BJ (cell line): ENCODE measurements at places on chromosomes 13 and 19.

GRCh38 chr19:13012390-13012689 is 17.1 kb downstream of the NFIX start:
- no peak for DNase-seq

GRCh38 chr19:32891609-32892008 is 22.0 kb upstream of the SLC7A9 start:
- DNase-seq, result no peak

GRCh38 chr13:109389892-109390345 is 396.5 kb downstream of the IRS2 start:
- no peak for DNase-seq

DNA sequence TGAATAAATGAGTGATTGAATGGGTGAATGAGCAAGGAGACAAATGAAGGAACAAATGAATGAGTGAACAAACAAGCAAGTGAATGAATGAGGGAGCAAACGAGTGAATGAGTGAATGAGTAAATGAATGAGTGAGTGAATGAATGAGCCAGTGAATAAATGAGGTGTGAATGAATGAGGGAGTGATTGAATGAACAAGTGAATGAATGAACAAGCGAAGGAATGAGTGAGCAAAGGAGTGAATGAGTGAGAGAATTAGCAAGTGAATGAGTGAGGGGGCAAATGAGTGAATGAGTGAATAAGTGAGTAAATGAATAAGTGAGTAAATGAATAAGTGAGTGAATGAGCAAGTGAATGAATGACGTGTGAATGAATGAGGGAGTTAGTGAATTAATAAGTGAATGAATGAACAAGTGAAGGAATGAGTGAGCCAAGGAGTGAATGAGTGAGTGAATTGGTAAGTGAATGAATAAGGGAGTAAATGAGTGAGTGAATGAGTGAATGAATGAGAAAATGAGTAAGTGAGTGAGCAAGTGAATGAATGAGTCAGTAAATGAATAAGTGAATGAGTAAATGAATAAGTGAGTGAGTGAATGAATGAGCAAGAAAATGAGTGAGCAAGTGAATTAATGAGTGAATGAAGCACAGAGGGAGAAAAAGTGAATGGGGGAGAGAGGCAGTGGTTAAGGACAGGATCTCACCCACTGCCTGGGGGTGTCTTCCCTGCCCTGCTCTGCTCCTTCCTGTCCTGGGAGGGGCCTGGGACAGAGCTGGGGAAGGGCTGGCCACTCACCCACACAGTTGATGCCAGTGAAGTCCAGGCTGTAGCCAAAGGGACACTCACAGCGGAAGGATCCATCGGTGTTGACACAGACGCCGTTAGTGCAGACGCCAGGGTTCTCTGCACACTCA is 36.4 kb downstream of the CCL25 start:
- no peak for DNase-seq

- DNase-seq, result no peak
Observed at GRCh38 chr13:100789025-100789424, 114.4 kb upstream of the TMTC4 start.
